ENCODE measurements at places on chromosomes 3 and 15.

- DNase-seq = peak; percentile 41
These were observed 536 bp downstream of the ATP10A start for GRCh38 chr15:25862472-25863110.

- no peak for DNase-seq
These were observed 425.3 kb upstream of the TGFBR2 start for GRCh38 chr3:30181178-30181465.

DNA sequence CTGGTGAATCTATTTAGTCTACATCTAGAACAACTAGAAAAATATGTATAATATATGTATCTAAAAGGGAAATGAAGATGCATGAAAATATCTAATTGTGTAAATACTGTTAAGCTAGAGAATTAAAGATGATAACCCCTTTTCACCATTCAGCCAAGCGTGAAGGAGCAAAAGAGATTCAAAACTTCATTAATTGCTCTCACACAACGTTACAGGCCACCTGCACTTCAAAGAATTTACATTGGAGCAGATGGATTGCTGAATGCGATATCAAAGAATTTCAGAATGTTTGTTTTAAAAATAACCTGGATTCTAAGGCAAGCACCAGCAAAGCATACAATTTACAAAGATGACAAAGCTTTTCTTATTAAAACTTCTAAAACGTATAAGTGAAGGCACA, 243.2 kb downstream of the ROBO2 start:
- DNase-seq = no peak

- DNase-seq = no peak
These were observed 29.9 kb downstream of the CGGBP1 start for GRCh38 chr3:88028876-88029275.

DNA sequence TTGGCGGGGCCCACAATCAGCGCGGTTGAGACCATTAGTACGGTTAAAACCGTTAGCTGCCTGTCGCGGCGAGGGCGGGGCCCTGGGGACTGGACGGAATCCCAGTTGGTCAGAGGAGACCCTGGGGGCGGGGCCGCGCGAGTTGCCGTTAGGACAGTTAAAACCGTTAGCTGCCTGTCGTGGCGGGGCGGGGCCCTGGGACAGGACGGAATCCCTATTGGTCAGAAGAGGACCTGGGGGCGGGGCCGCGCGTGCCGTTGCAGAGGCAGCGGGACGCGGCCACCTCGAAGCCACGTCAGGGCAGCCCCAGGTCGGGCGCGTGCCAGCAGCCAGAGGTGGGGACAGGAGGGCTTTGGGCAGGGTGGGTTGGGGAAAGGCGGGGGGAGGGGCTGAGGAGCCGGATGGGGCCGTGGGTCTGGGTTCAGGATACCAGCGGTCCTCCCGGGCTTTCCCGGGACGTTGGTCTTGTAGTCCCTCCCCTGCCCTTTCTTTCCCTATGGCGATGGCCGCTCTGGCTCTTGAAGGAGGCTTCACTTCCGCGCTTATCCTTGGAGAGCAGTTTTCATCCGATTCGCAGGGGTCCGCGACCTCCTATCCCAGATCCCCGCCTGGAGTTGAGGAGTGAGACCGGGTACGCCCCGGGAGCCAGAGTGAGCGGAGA, 28.0 kb downstream of the KLHDC8B start:
- DNase-seq = no peak

GRCh38 chr3:56940976-56941375, 119.5 kb upstream of the SPATA12 start:
- no peak for DNase-seq

DNA sequence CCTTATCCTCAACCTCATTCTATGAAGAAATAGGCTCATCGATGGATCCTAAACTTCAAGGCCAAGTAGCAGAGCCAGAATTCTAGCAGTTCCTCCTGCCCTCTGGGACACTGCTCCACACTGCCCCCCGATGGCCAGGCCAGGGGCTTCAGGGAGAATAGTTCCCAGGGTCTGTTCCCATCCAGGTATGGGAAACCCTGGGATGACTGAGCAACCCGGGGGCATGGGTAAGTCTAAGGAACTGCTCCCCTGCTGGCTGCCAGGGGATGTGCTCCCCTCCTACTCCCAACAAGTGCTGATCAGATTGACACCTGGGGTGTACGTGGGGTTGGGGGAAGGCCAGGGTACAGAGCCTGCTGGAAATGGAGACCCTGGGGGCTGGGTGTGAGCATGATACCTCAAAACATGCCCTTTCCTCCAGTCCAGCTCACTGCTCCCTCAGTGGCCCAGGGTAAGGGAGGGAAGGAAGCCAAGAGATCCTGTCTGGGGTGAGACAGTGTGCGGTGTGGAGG, 7.6 kb downstream of the ULK3 start:
- DNase-seq = no peak

DNA sequence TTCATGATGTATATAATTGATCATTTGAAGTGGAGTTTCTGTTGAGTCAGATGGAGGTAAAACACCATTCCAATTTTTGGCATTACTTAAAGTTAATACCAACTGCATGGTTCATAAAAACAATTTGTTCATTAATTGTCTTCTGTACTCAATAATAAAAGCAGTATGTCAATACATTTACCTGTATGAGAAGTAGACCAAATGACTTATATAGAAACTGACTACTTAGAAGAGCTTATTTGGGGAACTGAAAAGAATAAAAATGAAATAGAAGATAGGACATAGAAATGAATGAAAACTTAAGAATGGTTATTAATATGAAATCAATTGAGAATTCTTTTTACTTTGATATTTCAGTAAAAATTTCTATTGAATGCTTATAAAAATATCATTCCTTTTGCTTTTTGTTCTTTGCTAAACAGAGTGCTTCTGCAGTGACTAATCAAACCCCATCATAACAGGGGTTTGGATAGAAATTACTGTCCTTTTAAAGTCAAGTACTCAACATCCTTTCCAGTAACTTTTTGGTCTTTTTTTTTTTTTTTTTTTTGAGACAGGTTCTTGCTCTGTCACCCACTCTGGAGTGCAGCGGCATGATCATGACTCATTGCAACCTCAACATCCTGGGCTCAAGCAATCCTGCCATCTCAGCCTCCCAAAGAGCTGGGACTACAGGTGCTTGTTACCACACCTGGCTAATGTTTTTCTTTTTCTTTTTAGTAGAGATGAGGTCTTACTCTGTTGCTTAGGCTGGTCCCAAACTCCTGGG, 6.5 kb upstream of the CRYBG3 start:
- peak; percentile 21 for DNase-seq

DNA sequence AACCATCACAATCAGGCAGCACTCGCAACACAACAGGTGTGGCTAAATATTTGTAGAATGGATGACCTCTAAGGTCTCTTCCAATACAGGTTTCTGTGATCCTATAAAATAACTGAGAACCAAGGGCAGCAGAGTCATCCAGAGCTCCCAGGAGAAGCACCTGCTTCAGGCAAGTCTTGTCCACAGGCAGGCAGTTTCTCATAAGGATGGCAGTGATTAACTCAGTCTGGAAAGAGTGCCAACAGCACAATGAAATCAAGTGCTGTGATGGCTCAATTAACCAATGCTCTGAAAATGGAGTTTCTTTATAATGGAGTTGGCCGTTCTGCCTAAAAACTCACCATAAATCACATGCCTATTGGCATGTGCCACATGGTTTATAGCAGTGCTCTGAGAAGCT, 70.8 kb downstream of the HOMER2 start:
- no peak for DNase-seq

GRCh38 chr15:66855041-66855440, 153.0 kb downstream of the SMAD6 start:
- DNase-seq = no peak

GRCh38 chr3:159848348-159849118, 140.1 kb upstream of the IL12A start:
- DNase-seq = no peak

DNA sequence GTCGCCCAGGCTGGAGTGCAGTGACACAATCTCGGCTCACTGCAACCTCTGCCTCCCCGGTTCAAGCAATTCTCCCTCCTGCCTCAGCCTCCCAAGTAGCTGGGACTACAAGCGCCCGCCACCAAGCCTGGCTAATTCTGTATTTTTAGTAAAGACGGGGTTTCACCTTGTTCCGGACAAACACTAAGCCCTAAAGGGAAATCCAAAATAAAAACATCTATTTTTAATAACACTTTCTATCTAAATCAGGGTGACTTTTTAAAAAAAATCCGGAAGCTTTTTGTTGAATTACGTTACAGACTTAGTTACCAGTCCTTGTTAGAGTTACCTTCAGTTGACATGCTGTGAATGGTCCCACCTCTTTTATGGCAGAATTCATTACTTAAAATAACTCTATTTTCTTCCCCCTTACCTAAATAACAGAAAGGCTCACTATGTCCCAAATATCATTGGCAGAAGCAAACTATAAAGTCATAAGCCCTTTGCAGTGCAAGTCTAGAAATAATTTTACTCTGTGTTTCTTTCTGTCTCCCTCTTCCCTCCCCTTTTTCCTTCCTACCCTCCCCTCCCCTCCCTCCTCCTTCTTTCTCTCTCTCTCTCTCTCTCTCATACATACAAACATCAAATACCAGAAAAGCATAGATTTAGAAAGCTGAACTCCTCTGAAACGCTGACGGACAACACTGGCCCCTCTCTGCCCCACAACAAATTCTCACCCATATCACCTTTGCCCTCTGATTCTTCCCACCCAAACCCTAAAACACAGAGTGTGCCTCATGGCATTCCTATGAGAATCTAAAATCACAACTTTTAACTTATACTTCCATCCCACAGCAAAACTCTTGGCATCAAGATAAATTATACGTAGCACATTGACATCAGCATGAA, 18.3 kb downstream of the THBS1 start:
- DNase-seq = no peak

- DNase-seq = no peak
These were observed 5.3 kb downstream of the GABRA5 start for GRCh38 chr15:26872206-26872605.

- DNase-seq = no peak
These were observed 54.2 kb downstream of the PHLDB2 start for GRCh38 chr3:111913163-111913763.

- no peak for DNase-seq
These were observed 26.9 kb downstream of the PDIA5 start for GRCh38 chr3:123093696-123094095.

DNA sequence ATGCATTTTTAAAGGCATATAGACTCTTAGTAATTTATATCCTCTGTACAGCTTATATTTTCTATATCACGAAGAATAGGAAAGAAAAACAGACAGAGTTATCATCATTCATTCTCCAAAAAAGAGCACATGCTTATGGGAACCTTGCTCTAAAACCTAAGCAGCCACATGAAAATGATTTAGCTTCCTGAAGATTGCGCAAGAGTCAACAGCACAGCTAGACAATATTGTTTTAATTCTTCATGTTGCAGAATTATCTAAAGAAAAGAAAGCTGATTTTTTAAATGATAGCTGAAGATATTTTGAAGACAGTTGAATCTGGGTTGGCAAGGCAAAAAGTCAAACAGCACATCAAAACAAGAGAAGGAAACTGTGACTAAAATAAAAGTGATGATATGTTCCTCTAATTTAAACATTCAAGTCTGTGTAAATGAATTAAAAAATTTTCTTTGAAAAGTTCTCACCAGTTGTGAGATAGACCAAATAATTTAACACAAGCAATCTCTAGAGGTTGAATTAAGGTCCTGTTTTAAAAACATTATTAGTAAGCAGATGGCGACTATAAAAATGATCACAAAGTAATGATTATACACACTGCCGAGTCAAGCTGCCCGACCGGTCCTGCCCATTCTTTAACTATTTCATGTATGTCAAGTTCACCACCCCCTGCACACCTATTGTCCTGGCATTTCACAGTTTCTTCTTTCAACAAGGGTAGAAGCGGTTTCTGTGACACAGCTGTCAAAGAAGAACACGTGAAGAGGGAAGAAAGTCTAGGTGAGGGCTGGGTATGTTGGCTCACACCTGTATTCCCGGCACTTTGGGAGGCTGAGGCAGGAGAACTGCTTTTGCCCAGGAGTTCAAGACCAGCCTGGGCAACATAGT, 74.2 kb upstream of the BHLHE40 start:
- DNase-seq = no peak

DNA sequence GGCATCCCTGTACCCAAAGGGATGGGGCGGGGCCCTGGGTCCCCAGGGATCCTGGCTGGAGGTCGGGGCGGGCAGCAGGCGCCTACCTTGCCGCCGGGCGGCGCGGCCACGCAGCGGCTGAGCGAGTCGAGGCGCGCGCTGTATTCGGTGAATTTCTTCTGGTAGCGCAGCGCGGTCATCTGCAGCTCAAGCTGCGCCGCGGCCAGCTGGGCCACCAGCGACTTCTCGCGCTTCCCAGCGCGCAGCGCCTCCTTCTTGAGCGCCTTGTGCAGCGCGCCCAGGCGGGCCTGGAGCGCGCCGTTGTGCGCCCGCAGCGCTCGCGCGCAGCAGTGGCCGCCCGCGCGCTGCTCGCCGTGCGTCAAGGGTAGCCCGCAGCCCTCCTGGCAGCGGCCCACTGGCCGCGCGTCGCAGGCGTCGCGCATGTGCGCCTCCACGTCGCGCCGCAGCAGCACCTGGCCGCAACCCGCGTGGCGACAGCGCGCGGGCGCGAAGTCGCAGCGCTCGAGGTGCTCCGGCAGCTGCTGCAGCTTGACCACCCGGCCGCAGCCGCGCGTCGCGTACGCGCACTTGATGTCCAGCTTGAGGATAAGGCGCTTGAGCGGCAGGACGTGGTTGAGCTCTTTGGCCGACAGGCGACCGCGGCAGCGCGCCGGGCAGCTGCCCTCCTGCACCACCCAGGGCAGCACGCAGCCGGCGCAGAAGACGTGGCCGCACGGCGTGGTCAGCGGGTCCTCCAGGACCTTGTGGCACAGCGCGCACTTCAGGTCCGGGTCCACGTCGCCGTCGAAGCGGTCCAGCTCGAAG, 522 bp downstream of the PDZRN3 start:
- DNase-seq = no peak

DNA sequence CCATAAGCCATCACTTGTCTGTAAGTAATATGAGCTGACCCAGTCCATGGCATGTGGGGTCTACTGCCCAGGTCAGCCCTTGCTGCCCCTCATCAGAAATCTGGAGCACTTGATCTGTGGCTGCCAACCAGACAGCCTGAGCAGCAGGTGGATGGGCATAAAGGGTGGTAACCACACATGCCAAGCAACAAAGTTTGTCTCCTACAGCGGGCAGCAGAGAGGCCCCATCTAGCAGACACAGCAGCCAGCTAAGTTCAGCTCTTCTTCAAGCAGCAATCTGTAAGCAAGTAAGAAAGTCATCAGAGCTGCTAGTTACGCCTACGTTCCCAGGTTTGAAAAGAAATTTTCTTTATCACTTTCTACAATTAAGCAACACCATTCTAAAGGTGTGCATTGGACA, 27.9 kb downstream of the CHCHD4 start:
- no peak for DNase-seq

- peak; percentile 31 for DNase-seq
These were observed 30.0 kb downstream of the NBEAL2 start for GRCh38 chr3:47009225-47010110.

- no peak for DNase-seq
These were observed 315.4 kb downstream of the OXSM start for GRCh38 chr3:26105261-26105660.

GRCh38 chr15:58332676-58333400, 99.0 kb upstream of the LIPC start:
- DNase-seq = no peak

GRCh38 chr15:98889930-98890695, 117.5 kb downstream of the PGPEP1L start:
- no peak for DNase-seq

Data from activated T-helper 9 cell treated with anti-CD3 and anti-CD28 coated beads, Interleukin-2, amount 50 U/mL, for 16 hours (primary cell).